Thymus (tissue), 14 donors: ENCODE measurements at places on chromosomes 13 and 19. TPM values are rescaled to one million over a fixed set of nuclear protein-coding genes. Genes with fewer than 3 reads are reported as not detected.
A peak's percentile ranks its signal among the peaks of the same experiment; 100 is the strongest.

GRCh38 chr19:56912401-56913112 lies 72.0 kb upstream of the PEG3 start:
- DNase-seq: no peak
- no peak overlapping the region for H3K4me3 ChIP-seq
- H3K4me1 ChIP-seq: no peaks in the 10 kb centered on the region
- H3K36me3 ChIP-seq: no peaks in the 10 kb centered on the region
- no peaks in the 10 kb centered on the region for H3K27me3 ChIP-seq

DNA sequence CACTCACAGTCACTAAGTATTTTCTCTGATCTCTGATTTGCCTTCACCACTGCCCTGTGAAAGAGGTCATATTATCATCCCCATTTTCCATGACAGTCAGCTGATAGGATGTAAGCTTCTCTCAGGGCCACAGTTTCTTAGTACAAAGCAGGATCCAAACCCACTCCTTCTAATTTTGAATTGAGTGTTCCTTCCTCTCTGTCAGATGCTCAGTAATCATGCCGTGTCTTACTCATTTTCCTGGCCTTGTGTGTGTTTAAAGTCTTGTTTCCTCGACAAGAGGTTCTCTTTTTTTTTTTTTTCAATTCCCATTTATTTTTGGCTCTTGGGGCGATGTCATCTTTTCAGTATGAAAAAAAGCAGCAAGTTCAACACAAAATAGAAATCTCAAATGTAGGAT lies 72.3 kb downstream of the NAA16 start:
- no peak for DNase-seq
- H3K27ac ChIP-seq: no peak overlapping the region
- H3K4me3 ChIP-seq: no peak overlapping the region
- H3K4me1 ChIP-seq: peaks cover 3% of the 10 kb centered on the region

- H3K4me1 ChIP-seq: peaks cover 25% of the 10 kb centered on the region
- no peak overlapping the region for H3K4me3 ChIP-seq
- H3K27me3 ChIP-seq: no peaks in the 10 kb centered on the region
- no peak overlapping the region for H3K27ac ChIP-seq
- peaks cover 23% of the 10 kb centered on the region for H3K36me3 ChIP-seq
These were observed 1.6 kb downstream of the MZF1 start for GRCh38 chr19:58571575-58571947.

GRCh38 chr13:21576426-21576825 lies 27.5 kb downstream of the MICU2 start:
- no peak overlapping the region for H3K4me3 ChIP-seq
- H3K4me1 ChIP-seq: peaks cover 3% of the 10 kb centered on the region
- H3K27me3 ChIP-seq: no peaks in the 10 kb centered on the region

GRCh38 chr13:60629158-60629557 lies 232.1 kb downstream of the TDRD3 start:
- H3K27ac ChIP-seq: no peak overlapping the region
- DNase-seq: no peak
- H3K4me3 ChIP-seq: no peak overlapping the region

DNA sequence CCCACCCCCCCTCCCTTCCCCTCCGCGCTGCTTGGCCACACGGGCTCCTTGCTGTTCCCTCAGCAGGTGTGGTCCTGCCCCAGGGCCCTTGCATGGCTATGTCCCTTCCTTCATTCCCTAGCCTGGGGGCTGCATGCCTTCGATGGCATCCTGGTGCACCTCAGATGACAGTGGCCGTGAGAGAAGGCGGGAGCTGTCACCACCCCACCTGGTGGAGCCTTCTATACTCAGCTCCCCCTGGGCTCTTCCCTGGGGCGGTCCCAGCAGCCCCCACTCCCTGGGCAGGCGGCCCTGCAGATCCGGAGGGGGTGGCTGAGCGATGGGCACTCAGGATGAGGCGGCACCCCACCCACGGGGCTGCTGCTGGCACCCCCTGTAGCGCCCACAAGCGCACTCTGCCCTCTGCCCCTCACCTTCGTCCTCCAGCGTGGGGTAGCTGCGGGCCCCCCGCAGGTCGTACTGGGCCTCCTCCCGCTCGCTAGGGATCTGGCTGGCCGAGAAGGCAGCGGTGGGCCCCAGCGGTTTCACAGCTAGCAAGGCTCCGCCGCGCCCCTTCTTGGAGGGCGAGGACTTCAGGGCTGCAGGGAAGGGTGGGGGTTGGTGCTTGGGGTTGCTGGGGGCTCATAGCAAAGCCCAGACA lies 17.2 kb upstream of the CACTIN start:
- no peaks in the 10 kb centered on the region for H3K4me1 ChIP-seq
- DNase-seq: no peak
- no peaks in the 10 kb centered on the region for H3K27me3 ChIP-seq
- H3K27ac ChIP-seq: no peak overlapping the region
- peaks cover 48% of the 10 kb centered on the region for H3K36me3 ChIP-seq

DNA sequence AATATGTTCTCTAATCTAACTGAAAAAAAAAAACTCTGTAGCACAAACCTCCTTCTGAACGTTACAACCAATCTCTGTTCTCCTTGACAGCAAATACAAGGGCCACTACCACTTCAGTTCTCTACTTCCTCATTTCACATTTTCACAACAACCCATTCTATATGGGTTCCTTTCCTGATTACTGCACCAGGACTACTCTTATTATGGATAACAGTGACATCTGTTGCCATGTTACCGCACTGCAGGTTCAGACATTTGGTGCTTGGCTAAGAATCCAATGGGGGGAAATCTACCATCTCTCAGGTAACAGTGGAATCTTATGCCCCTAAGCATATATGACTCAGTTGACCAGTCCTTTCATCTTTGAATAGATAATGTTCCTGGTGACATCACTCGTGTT lies 11.6 kb upstream of the FPR3 start:
- no peak overlapping the region for H3K27ac ChIP-seq
- H3K4me1 ChIP-seq: no peaks in the 10 kb centered on the region
- H3K36me3 ChIP-seq: no peaks in the 10 kb centered on the region
- no peak for DNase-seq
- no peak overlapping the region for H3K4me3 ChIP-seq

- peaks cover 12% of the 10 kb centered on the region for H3K27me3 ChIP-seq
- peak overlapping the region; percentile 18 for H3K4me3 ChIP-seq
- H3K36me3 ChIP-seq: no peaks in the 10 kb centered on the region
- H3K27ac ChIP-seq: peak overlapping the region; percentile 96
- peak; percentile 72 for DNase-seq
- peaks cover 12% of the 10 kb centered on the region for H3K4me1 ChIP-seq
These were observed 8.3 kb upstream of the TLE6 start for GRCh38 chr19:2969104-2969504.

GRCh38 chr13:114031631-114032030 lies 57.8 kb upstream of the C13orf46 start:
- no peak overlapping the region for H3K4me3 ChIP-seq
- no peaks in the 10 kb centered on the region for H3K27me3 ChIP-seq
- peaks cover 47% of the 10 kb centered on the region for H3K36me3 ChIP-seq

- no peak for DNase-seq
- no peaks in the 10 kb centered on the region for H3K27me3 ChIP-seq
- H3K27ac ChIP-seq: no peak overlapping the region
- no peaks in the 10 kb centered on the region for H3K4me1 ChIP-seq
- H3K36me3 ChIP-seq: peaks cover 54% of the 10 kb centered on the region
- no peak overlapping the region for H3K4me3 ChIP-seq
These were observed 39.5 kb downstream of the MPHOSPH8 start for GRCh38 chr13:19672990-19673389.

DNA sequence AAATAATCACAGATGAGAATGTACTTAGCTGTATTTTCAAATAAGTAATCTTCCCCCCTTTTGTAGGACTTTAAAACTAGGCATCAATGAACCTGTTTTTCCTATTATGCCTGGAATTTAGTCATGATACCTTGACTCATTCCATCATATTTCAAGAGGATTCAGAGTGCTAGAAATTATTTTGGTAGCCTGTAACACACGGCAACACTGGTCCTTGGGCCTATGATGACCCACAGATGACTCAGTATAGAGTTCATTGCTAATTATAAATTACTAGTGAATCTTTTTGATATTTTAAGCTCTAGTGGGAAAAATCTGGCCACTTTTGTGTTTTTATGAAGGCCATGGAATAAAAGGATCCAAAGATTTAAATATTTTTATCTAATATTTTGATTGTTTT lies 26.0 kb upstream of the GARRE1 start:
- H3K27me3 ChIP-seq: no peaks in the 10 kb centered on the region
- H3K27ac ChIP-seq: no peak overlapping the region
- H3K36me3 ChIP-seq: peaks cover 63% of the 10 kb centered on the region
- H3K4me1 ChIP-seq: no peaks in the 10 kb centered on the region
- no peak for DNase-seq

DNA sequence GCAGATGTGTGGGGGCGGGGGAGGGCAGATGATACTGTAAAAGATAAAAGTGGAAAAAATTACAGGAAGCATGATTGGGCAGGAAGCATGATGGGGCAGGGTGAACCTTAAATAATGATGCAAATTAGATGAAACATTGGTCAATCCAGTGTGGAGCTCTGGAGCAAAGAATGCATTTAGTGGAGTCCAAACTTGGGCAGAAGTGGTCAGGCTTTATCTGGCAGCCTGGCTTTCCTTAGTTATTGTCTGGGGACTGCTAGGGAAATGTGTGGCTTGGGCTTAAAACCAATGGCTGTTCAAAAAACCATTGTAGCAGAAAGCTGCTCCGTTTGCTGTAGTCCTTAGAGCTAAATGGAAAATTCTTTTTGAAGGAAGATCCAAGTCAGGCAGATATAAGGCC lies 1077.3 kb upstream of the MIR17HG start:
- H3K27me3 ChIP-seq: no peaks in the 10 kb centered on the region
- H3K27ac ChIP-seq: no peak overlapping the region
- H3K4me1 ChIP-seq: no peaks in the 10 kb centered on the region
- H3K36me3 ChIP-seq: no peaks in the 10 kb centered on the region
- no peak overlapping the region for H3K4me3 ChIP-seq

GRCh38 chr13:78487707-78488106 lies 115.6 kb downstream of the POU4F1 start:
- no peak overlapping the region for H3K4me3 ChIP-seq
- no peaks in the 10 kb centered on the region for H3K36me3 ChIP-seq
- no peaks in the 10 kb centered on the region for H3K4me1 ChIP-seq
- no peaks in the 10 kb centered on the region for H3K27me3 ChIP-seq

- peaks cover 15% of the 10 kb centered on the region for H3K4me1 ChIP-seq
- no peak overlapping the region for H3K4me3 ChIP-seq
- DNase-seq: peak; percentile 15
- no peaks in the 10 kb centered on the region for H3K27me3 ChIP-seq
These were observed 162.5 kb downstream of the KCTD12 start for GRCh38 chr13:76723551-76724232.

GRCh38 chr13:113477724-113478123 lies 12.8 kb downstream of the DCUN1D2 start:
- DNase-seq: no peak
- H3K4me1 ChIP-seq: no peaks in the 10 kb centered on the region
- H3K27me3 ChIP-seq: no peaks in the 10 kb centered on the region
- no peak overlapping the region for H3K27ac ChIP-seq

- no peak for DNase-seq
- no peaks in the 10 kb centered on the region for H3K27me3 ChIP-seq
- H3K36me3 ChIP-seq: no peaks in the 10 kb centered on the region
- no peak overlapping the region for H3K27ac ChIP-seq
These were observed 505.0 kb upstream of the KLHL1 start for GRCh38 chr13:70613295-70613694.

- no peaks in the 10 kb centered on the region for H3K27me3 ChIP-seq
- no peak for DNase-seq
- H3K4me3 ChIP-seq: no peak overlapping the region
- no peaks in the 10 kb centered on the region for H3K4me1 ChIP-seq
These were observed 384.4 kb downstream of the FGF9 start for GRCh38 chr13:22055259-22055658.

- DNase-seq: no peak
- H3K27me3 ChIP-seq: no peaks in the 10 kb centered on the region
- no peak overlapping the region for H3K27ac ChIP-seq
- no peaks in the 10 kb centered on the region for H3K4me1 ChIP-seq
- H3K4me3 ChIP-seq: no peak overlapping the region
These were observed 92.0 kb downstream of the NHLRC3 start for GRCh38 chr13:39130301-39130700.

DNA sequence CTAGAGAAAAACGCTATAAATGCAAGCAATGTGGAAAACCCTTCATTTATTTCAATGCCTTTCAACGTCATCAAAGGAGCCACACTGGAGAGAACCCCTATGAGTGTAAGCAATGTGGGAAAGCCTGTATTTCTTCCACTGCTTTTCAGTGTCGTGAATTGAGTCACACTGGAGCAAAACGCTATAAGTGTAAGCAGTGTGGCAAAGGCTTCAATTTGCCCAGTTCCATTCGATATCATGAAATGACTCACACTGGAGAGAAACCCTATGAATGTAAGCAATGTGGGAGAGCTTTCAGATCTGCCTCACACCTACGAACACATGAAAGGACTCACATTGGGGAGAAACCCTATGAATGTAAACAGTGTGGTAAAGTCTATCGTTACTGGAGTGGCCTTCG lies 27.4 kb downstream of the ZNF20 start:
- no peak overlapping the region for H3K27ac ChIP-seq
- no peaks in the 10 kb centered on the region for H3K4me1 ChIP-seq
- no peak for DNase-seq

GRCh38 chr13:98927951-98928927 lies 49.6 kb downstream of the DOCK9 start:
- peaks cover 5% of the 10 kb centered on the region for H3K4me1 ChIP-seq
- peaks cover 2% of the 10 kb centered on the region for H3K36me3 ChIP-seq
- DNase-seq: no peak
- no peak overlapping the region for H3K4me3 ChIP-seq
- H3K27me3 ChIP-seq: no peaks in the 10 kb centered on the region
- peak overlapping the region; percentile 29 for H3K27ac ChIP-seq

- DNase-seq: no peak
- H3K27ac ChIP-seq: no peak overlapping the region
- no peaks in the 10 kb centered on the region for H3K27me3 ChIP-seq
- H3K4me3 ChIP-seq: no peak overlapping the region
- no peaks in the 10 kb centered on the region for H3K4me1 ChIP-seq
- H3K36me3 ChIP-seq: no peaks in the 10 kb centered on the region
These were observed 13.3 kb upstream of the ACP7 start for GRCh38 chr19:39070888-39071287.

- H3K36me3 ChIP-seq: no peaks in the 10 kb centered on the region
- DNase-seq: no peak
- H3K4me3 ChIP-seq: no peak overlapping the region
- peaks cover 5% of the 10 kb centered on the region for H3K4me1 ChIP-seq
These were observed 37.2 kb downstream of the COL4A2 start for GRCh38 chr13:110344320-110344719.

CYP2A7 gene
- polyA plus RNA-seq: 0.21 TPM

GRK1 gene
- polyA plus RNA-seq: 0.11 TPM

FBXO27 gene
- polyA plus RNA-seq: 9.0 TPM

ACP7 gene
- polyA plus RNA-seq: 0.11 TPM

YJEFN3 gene
- polyA plus RNA-seq: 37.1 TPM

LYL1 gene
- polyA plus RNA-seq: 14.0 TPM

COX7A1 gene
- polyA plus RNA-seq: 40.4 TPM

LYPD3 gene
- 34.2 TPM for polyA plus RNA-seq

PTH2 gene
- polyA plus RNA-seq: not detected

BRME1 gene
- polyA plus RNA-seq: 2.0 TPM

ZNF763 gene
- polyA plus RNA-seq: 9.9 TPM

ZNF540 gene
- 7.5 TPM for polyA plus RNA-seq

KASH5 gene
- polyA plus RNA-seq: 0.09 TPM

CCNA1 gene
- 3.4 TPM for polyA plus RNA-seq

INSR gene
- 5.5 TPM for polyA plus RNA-seq

FUT2 gene
- 3.2 TPM for polyA plus RNA-seq
